ENCODE measurements at places on chromosomes 1 and 21. TPM values are rescaled to one million over a fixed set of nuclear protein-coding genes. Genes with fewer than 3 reads are reported as not detected.

GRCh38 chr1:193086342-193086741, 18.9 kb downstream of the GLRX2 start:
- no peak for DNase-seq

- DNase-seq: no peak
Observed at GRCh38 chr1:65538086-65538485, 117.6 kb downstream of the LEPR start.

Gene S100A9
- total RNA-seq: 253 TPM

GRCh38 chr1:1004780-1005697, 5.1 kb upstream of the HES4 start:
- DNase-seq: no peak
